ENCODE measurements at places on chromosomes 7 and 10. TPM values are rescaled to one million over a fixed set of nuclear protein-coding genes. Genes with fewer than 3 reads are reported as not detected.

DNA sequence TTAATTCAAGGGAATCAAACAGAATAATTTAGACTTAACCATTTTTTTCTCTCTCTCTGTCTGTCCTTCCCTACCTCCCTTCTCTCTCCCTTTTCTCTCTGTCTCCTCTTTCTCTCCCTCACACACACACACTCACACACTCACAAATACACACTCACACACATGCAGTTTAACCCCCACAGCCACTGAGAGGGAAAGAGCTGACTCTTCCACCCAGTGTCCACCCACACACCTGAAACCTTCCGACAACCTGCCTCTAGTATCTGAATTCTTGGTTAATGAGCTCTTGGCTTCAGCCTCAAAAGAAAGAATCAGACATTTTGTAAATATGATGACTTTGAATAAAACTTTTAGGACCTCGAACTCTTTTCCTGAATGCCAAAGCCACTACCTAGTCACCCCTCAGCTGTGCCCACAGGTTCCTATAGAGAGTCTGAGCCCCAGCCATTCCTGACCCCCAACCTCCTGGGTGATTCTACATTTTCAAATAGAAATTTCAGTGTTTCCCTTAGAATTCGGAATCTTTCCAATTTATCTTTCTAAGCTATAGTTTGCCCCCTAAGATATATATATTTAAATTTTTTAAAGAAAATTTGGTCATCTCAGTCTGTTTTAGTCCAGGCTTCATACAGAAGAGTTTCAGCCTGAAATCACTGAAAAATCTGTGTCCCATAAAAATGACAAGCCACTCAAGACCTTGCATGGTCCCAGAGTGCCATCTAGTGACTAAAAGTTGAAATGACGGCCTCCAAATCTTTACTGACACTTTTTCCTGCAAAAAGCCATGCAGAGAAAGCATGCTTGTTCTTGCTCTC is 202.8 kb downstream of the IPMK start:
- DNase-seq: peak; percentile 23

- DNase-seq: no peak
Observed at GRCh38 chr10:79143879-79144278, 75.1 kb downstream of the ZMIZ1 start.

TFR2 gene
- total RNA-seq: 0.95 TPM

ITGA8 gene
- total RNA-seq: 0.12 TPM
